ENCODE measurements at places on chromosomes 5 and 9. TPM values are rescaled to one million over a fixed set of nuclear protein-coding genes. Genes with fewer than 3 reads are reported as not detected.

Gene ENTREP1
- 9.8 TPM for total RNA-seq

Gene ZDHHC11
- 2.4 TPM for total RNA-seq

GRCh38 chr9:119020730-119021333, 348.4 kb downstream of the BRINP1 start:
- no peak for DNase-seq

DNA sequence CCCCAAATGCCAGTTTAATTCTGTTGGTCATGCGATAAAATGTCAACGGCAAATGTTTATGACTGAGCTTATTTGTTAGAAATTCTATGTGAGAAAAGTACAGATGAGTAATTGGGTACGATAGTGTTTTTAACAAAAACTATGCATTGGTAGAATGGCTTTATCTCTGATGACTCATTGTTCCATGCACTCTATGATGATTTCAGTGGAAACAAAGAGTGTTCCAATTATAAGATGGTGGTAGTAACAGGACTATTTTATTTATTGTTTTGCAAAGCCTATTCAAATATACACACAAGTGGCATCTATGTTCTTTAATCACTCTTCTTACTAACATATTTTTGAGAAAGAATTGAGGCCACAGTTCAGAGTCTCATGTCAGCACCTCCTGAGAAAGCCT, 353.7 kb upstream of the IRX2 start:
- DNase-seq, result no peak

Gene LCN12
- 16.6 TPM for total RNA-seq

Gene MYMK
- not detected for total RNA-seq

Gene SPEF2
- total RNA-seq, result 9.3 TPM

DNA sequence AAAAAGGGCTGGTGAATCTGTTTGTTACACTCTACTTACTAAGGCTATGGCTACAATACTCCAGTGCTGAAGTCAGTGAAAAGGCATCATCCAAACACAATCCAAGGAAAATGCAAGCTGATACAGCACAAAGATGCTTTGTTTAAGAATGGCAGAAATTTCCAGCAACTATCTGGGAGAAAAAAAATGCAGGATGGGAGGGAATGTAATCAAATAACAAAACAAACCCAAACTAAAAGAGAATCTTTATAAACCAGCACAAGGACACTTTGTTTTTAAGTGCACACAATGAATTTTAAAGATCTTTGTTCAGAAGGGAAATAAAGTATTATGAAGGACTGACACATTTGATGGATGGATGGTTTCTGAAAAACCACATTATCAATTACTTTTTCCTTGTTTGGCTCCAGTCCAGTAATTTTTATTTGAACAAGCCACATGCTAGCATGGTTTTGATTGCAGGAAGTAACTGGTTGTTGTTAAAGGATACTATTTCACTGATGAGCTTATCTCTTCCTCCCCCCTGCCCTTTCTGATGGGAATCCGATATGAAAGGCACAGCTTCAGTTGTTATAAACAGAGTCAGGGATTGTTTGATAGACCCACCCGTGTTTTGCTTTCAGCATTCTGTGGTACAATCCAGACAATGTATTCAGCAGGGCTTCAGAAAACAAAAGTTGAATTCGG, 12.1 kb upstream of the TLE4 start:
- no peak for DNase-seq

DNA sequence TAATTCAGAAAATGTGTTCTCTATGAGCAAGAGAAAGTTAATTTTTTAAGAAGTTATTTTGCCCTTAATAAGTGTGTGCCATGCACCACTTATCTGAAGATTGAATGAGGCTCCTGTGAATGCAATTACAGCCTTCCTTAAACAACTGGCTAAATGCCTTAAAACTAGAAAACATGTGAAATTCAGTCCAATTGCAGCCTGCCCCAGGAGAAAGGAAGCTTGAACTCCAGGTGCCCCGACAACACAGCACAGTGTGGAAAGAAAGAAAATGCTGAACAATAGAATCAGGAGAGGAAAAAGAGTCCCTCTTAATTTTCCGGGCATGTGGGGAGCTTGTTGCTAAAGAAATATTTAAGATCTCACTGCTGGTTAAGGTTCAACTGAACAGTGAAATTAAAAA, 8.8 kb downstream of the LHFPL2 start:
- DNase-seq, result no peak

DNA sequence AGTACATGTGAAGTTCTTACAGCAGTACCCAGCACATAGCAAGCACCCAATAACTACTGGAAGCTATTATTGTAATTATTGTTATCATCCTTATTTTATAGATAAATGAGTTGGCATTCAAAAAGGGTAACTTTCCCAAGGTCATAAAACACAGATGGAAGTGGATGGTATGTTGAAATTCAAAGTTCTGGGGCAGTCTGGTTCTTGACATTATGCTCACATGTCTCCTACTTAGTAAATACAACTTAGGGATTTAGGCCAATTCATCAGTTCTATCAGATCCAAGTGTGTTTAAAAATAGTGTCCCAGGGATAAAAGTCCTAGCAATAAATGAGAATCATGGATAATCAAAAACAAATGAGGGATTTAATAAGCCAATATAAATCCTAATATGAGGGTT, 265.2 kb downstream of the ADAMTSL1 start:
- no peak for DNase-seq

GRCh38 chr5:110256298-110256697, 470.2 kb downstream of the TMEM232 start:
- DNase-seq, result no peak

Gene IL5
- not detected for total RNA-seq

- DNase-seq, result no peak
Measured at GRCh38 chr5:163079618-163080017, 357.8 kb upstream of the CCNG1 start.

DNA sequence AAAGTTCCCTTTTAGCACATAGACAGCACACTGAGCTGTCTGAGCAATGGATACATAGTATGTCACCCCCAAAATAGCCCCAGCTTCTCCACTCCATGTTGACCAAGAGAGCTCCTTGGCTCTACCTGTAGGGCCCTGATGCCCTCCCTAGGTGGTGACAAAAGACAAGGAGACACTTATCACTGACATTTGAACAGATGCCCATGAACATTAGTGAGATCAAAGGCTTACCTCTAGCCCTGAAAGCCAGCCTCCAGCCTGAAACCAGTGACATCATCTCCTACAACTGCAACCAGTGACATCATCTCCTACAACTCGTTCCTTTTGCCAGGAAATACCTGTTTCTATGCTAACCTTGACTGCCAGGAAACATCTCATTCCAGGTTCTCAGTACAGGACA, 122.7 kb downstream of the FSTL4 start:
- no peak for DNase-seq

Gene PCDHA1
- total RNA-seq, result not detected

Measured in adrenal gland (tissue), 19 donors.